ENCODE measurements at places on chromosomes 12 and 14.

- DNase-seq = peak; percentile 88
These were observed 64.3 kb upstream of the DDHD1 start for GRCh38 chr14:53217316-53217994.

- DNase-seq = no peak
These were observed 73.7 kb downstream of the DCAF5 start for GRCh38 chr14:69079188-69079742.

DNA sequence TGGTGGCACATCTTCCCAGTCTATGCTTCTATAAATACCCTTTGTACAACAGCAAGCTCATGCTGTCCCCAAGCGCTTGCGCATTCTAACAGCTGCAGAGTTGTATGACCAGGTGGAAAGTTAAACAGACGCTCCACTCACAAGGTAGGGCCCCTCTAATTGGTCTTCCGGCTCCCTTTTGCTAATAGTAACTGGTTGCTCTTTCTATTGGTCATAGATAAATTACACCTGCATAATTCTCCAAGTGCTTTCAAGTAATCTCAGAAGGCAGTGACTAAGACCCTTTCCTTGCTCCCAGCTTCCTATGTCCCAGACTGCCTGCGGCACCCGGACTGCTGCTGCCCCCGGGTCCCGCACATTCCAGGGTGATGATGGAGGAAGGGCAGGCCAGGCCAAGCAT, 6.1 kb upstream of the TSPAN9 start:
- DNase-seq = no peak

DNA sequence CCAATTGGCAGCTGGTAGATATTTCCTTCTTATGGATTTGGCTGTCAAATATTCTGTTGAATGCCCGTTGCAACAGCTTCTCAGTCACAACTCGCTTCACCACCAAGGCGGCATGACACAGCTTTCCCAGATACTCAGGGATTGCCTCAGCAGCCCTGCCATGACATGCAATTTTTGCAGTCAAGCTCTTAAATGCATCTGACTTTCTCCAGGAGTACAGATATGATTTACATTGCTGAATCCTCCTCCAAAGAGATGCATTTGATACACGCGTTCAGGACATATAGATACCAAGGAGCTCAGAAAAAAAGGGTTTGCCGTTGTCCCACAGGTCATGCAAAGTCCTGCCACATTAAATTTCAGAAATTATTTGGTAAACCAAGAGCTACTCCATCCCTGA, 6.5 kb downstream of the KRT5 start:
- DNase-seq = no peak

- no peak for DNase-seq
These were observed 269.7 kb downstream of the KSR2 start for GRCh38 chr12:117699118-117699517.

GRCh38 chr14:52363041-52363704, 49.1 kb downstream of the PTGER2 start:
- no peak for DNase-seq

GRCh38 chr14:99120526-99121318, 151.3 kb downstream of the BCL11B start:
- peak; percentile 36 for DNase-seq
